ENCODE measurements at places on chromosomes 3 and 15. TPM values are rescaled to one million over a fixed set of nuclear protein-coding genes. Genes with fewer than 3 reads are reported as not detected.

FOXB1 gene
- not detected for total RNA-seq

C3orf22 gene
- not detected for total RNA-seq

DNA sequence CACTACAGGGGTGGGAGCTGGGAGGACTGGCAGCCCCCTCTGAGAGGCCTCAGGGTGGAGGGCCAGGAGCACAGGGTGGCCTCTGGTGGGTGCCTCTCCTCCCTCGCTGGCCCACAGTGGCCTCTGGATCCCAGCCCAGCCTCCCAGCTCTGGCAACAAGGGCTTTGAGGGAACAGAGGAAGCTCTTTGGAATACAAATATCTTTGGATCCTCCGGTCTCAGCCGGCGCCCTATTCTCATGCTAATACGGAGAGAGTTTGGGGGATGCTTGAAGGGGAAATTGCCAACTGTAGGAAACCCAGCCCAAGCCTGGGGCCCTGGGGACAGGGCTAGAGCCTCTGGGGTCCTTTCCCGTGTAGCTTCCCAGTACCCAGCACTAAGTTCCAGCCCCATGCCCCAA lies 33.4 kb upstream of the INSYN1 start:
- DNase-seq: no peak

GRCh38 chr3:29280404-29281093 lies at the start of gene RBMS3:
RBMS3 (plus strand) TSS chr3:29281071.
- peak; percentile 90 for DNase-seq

DNA sequence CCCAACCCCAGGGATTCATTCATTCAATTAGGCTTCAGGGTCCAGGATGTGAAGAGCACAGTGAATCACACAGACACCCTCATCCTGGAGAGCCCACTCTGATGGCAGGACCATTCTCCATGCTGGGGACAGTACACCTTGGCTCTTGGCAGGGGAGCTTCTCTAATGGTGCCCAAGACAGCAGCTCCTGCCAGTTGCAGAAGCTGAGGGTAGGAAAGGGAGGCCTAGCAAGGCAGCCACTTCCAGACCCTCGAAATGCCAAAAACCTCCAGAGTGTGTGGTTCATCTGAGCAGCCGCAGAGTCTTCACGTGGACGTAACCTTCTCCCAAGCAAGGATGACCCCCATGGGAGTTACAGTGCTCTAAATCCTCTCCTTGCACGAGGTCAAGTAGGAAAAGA lies 186.2 kb downstream of the XXYLT1 start:
- no peak for DNase-seq

DNA sequence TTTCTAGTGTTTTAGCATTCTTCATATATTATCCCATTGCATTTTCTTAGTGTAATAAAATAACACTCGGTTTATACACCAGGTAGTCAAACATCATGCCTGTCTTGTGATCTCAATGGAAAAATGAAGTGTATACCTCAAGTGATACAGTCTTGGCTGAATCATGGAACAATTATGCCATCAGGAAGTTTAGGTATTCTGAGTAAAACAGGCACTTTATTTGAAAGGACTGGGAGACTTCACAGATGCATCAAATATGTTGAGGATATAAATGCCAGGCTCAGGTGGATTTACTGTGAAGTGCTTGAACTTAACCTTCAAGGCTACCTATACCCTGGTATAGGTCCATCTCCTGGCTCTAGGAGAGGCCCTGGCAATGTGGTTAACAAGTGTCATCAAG lies 8.5 kb downstream of the TGFBR2 start:
- DNase-seq: no peak

DNA sequence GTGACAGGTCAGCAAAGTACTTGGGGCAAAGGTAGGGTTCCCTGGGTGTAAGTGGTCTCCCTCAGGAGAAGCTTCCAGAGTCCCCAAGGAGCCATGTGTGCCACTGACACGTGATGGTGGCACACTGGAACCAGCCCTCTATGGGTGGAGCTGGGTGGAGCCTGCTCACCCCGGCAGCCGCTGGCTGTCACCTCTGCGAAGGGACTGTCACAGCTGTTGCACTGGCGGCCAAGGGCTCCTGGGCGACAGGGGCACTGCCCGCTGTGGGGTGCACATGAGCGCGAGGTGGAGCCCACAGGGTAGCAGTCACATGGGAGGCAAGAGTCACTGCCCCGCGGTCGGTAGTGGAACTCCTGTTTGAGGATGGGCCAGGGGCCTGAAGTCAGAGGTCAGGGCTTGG lies 12.0 kb downstream of the CELSR3 start:
- DNase-seq: no peak

SLC27A2 gene
- 8.1 TPM for total RNA-seq

GRCh38 chr3:152269831-152270734 lies 1.4 kb downstream of the MBNL1 start:
- no peak for DNase-seq

DNA sequence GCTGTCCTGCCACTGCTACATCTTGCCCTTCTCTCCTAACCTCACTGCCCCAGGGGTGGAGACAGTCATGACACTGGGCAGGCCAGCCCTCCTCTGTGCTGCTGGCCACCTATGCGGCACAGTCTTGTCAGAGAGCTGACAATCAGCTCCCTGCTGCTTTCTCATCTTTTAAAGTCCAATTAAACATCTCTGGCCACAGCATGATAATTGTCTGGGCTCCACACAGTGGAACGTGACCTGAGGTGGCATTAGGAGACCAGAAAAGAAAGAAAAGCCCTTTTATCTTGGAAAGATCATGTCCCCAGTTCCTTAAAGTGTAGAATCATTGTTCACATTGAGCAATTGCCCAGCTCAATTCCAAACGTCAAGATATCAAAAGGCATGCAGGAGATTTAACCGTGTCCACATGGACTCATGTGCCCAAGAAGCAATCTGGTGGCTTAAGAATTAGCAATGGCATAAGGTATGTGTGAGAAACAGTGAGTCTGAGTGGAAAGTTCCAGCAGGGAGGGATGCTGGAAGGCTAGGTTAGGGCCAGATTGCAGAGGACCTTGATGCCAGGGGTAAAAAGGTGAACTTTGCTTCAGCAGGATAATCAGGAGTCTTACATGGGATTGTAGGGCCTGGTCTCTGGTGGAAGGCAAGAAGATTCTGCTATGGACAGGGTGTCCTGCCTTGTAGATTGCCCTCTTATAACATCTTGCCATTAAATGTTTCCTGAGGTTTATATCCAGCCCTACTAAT lies 15.3 kb upstream of the CACNA1D start:
- no peak for DNase-seq

DNA sequence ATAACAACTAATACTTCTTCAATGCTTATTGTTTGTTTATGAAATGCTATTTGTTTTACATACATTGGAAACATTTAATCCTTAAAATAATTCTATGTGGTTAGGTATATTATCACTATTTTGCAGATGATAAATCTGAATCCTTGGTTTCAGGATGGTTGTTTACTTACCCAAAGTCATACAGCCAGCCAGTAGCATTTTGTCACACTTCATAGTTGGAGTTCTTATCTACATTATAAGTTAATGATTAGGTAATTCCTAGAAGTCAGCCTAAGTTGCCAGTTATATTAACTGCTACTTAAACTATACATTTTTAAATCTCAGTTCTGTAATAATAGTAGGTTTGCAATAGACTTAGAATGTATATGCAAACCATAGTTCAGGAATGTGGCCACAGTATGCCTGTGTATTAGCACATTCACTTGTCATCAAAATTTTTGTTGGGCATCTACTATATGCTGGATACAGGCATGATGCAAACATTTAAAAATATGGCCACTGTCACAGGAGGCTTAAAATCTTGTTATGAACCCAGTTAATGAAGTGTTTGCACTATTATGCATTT lies 187.9 kb downstream of the UBE2E2 start:
- no peak for DNase-seq

- DNase-seq: no peak
Observed at GRCh38 chr3:153173758-153174516, 11.9 kb downstream of the RAP2B start.

DNA sequence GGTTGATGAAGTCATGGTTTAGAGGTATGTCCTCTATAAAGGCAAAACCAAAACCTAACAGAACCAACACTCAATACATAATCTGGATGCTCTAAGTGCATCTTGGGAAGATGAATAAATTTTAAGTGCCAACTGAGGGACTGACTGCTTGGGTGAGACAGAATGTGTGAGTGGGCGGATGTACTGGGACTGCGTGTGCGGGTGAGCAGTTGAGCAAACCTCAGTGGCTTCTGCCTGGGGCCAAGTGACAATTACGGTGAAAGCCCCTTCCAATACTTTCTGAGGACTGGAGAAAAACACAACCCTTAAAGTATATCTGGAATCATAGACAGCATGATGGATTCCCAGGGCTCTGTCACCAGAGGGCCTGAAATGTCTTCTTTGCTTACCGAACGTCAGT lies 80.1 kb upstream of the FEZF2 start:
- DNase-seq: no peak

GRCh38 chr3:191368755-191369615 lies 38.7 kb upstream of the UTS2B start:
- DNase-seq: no peak

DNA sequence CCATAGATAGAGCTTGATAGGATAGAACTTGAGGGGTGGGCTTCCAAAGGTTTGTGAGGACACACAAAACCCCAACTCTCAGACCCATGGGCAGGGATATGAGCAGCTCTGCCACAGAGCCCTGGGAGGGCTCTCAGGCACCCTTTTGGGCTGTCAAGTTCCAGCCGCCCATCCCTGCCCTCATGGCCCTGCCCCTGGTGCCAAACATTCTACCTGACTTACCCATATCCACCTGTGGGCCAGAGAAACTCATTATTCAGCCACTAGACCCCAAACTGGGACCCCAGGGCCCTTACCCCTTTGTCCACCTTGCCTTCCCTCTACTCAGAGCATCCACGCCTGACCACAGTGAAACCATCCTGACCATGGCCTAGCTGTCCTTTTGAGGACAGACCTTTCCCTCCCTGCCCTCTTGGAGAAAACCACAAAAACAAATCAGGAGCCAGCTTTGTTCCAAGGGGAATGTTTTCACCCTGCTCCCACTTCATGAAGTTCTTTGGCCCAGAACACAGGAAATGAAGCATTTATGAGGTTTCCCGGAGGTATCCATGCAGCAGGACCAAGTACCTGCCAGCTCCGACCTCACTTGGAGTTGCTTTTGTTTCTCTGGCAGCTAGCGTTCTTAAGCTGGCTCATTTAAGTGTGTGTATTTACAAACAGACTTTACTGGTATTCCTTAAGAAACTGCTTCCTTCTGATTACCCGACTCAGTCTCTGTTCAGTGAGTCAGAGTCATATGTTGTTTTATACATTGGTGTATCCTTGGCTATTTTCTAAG lies 34.2 kb upstream of the GALNT15 start:
- no peak for DNase-seq

DNA sequence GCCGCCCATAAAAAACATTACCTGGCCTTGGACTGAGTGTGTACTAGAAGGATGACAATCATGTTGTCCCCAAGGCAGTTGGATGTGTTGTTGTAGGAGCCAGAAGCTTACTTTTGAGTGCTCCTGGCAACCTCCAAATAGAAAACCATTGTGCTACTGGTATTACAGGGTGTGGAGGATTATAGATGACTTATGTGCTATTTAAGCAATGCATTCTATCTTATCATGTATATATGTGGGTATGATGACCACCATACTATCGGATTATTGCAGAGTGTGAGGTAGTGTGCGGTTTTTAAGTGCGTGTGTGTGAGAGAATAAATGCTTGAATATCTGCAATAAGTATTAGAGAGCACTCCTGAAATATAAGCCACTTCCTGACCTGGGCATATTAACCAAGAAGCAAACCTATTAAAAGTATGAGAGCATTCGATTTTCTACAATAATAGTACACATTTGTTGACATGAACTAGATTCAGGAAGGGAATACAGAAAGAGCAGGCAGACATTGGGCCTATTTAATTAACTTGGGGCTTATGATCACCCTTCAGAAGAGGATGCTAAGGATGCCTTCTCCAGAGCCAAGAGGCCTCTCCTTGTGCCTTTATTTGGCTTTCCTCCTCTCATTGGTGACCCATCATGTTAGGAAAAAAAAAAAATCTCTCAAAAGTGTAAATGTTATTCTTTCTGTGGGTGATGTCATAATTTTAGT lies 11.7 kb upstream of the MBNL1 start:
- DNase-seq: no peak

DNA sequence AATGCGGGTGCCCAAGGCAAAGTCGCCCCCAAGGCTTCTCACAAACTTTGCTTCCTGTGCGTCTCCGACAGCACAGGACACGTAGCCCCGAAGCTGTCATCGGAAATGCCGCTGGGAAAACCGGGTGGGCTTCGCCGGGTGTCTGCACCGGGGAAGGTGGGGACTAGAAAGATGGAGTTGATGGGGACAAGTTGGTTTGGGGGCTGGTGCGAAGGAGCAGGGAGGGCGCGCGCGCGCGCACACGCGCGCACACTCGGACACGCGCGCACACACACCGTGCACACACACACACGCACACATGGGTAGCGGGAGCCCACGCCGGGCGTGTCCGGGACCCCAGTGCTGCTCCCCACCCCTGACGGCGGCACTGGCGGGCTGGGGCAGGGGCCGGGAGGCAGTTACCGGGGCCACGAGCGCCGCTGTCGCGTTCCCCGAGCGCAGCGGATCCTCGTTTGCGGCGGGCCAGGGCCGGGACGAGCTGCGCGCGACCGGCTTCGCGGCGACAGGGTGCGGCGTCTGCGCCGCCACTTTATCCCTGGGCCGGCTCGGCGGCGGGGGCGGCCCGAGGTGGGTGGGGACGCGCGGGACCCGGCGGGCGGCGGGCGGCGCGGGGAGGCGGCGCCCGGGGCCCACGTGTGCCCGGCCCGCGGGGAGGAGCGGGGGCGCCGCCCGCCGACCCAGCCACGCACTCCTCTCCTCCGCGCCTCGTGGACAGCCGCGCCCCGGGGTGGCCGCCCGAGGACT lies 539 bp upstream of the MGLL start:
- DNase-seq: peak; percentile 66

GATM gene
- 47.6 TPM for total RNA-seq

DNA sequence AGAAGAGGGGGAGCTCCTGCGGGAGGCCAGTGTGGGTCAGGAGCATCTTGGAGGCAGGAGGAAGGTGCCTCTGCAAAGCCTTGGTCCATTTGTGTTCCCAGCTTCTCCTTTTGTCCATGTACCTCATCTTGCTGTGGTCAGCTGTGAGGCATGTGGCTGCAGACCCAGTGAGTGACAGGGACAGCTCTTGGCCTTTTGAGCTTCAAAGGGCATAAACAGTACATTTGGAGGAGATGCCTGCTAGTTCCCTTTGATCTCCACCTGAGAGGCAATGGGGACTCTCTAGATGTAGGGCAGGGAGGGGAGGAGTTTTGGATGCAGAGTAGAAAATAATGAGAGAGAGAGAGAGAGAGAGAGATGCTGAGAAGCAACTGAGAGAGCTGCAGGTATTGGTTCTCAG lies 270.0 kb downstream of the TLE3 start:
- no peak for DNase-seq

GRCh38 chr3:69872783-69873378 lies 126.7 kb upstream of the SAMMSON start:
- no peak for DNase-seq

DNA sequence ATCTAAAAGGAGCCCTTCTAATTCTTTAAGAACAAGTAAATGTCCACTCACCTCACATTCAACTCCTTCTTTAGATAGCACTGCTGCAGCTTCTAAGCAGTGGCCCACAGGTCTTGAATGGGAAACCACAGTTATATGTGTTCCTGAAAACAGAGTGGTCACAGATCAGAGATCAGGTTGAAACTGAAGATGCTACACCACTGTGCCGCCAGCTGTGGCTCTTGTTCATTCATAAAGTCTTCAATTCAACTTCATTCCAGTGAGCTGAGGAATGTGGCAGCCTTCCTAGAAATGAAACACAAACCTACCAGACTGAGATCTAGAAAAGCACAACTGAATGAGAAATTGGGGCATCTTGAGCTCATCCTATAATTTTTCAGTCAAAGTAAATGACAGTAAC lies 4.0 kb downstream of the PDHB start:
- no peak for DNase-seq

GRCh38 chr15:35173444-35174118 lies 88.5 kb upstream of the NANOGP8 start:
- no peak for DNase-seq

HEXA gene
- 107 TPM for total RNA-seq
